ENCODE measurements at places on chromosomes 16 and 17. TPM values are rescaled to one million over a fixed set of nuclear protein-coding genes. Genes with fewer than 3 reads are reported as not detected.

Gene KRT33B
- 0.29 TPM for total RNA-seq

Gene MKS1
- total RNA-seq: 10.9 TPM

Gene ARL5C
- not detected for total RNA-seq

Gene WFDC1
- total RNA-seq: not detected

Gene NPIPB9
- total RNA-seq: not detected

Gene SOST
- total RNA-seq: not detected

Gene TBC1D3I
- not detected for total RNA-seq

Gene PAFAH1B1
- total RNA-seq: 60.4 TPM

Gene CLEC3A
- total RNA-seq: not detected

Gene PRDM7
- total RNA-seq: not detected

Gene SEZ6
- total RNA-seq: not detected

Gene FZD2
- 4.1 TPM for total RNA-seq

Gene POLR2C
- 64.5 TPM for total RNA-seq

Gene ENGASE
- 11.2 TPM for total RNA-seq

Gene GPR179
- not detected for total RNA-seq

Gene BCO1
- total RNA-seq: 0.58 TPM

Gene ADAM11
- 0.36 TPM for total RNA-seq

Gene SLC35G6
- total RNA-seq: not detected

Measured in epithelial cell of proximal tubule (primary cell).